ENCODE measurements at places on chromosomes 7 and 10.
A peak's percentile ranks its signal among the peaks of the same experiment; 100 is the strongest.

GRCh38 chr7:86950360-86950759, 109.1 kb downstream of the ELAPOR2 start:
- no peak for DNase-seq

- DNase-seq = no peak
These were observed 94.2 kb downstream of the LRMDA start for GRCh38 chr10:75525646-75526045.

GRCh38 chr10:112122827-112123226, 60.7 kb downstream of the GPAM start:
- DNase-seq = no peak

DNA sequence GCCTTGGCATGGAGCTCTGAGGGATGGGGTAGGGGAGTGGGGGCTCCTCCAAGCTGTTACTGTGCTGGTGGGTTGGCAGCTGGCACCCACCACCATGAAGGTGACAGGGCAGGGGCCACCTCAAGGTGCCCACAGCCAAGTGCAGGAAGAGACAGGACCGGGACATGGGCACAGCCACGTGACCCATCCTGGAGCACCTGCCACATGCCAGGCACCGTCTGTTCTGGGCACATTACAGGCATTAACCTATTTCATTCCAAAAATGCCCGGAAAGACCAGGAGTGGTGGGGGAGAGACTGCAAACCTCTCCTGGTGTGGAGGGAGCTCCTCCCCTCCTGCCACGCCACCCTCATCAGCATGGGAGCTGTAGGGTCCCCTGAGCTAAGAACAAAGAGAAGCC, 56.7 kb downstream of the CAMK2B start:
- DNase-seq = no peak

DNA sequence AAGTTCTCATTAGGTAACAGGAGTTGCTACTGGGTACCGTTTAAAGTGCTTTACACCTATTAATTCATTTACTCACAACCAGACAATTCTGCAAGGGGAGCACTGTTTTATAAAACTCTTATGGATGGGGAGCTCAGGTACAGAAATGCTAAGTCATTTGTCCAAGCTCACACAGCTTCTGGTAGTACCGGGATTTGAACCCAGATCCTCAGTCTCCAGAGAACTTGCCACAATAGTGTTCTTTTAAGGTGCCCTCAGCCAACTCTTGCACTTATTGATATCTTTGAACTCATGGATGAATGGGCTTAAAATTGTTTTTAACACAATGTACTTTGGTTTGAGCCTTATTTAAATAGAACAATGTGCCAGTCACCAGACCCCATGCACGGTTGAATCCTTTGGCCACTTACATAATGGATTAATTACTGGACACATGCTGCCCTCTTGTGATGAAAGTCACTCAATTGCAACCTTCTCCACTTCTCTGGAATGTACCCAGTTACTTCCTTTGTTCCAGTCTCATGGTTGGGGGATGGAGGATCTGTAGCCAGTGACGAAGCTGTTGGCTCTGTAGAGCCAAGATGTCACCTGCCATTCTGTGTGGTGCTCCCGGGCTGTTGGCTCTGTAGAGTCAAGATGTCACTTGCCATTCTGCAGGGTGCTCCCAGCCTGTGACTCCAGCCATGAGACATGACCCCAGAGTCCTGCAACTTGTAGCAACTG, 65.6 kb downstream of the NOD1 start:
- DNase-seq = peak; percentile 52

DNA sequence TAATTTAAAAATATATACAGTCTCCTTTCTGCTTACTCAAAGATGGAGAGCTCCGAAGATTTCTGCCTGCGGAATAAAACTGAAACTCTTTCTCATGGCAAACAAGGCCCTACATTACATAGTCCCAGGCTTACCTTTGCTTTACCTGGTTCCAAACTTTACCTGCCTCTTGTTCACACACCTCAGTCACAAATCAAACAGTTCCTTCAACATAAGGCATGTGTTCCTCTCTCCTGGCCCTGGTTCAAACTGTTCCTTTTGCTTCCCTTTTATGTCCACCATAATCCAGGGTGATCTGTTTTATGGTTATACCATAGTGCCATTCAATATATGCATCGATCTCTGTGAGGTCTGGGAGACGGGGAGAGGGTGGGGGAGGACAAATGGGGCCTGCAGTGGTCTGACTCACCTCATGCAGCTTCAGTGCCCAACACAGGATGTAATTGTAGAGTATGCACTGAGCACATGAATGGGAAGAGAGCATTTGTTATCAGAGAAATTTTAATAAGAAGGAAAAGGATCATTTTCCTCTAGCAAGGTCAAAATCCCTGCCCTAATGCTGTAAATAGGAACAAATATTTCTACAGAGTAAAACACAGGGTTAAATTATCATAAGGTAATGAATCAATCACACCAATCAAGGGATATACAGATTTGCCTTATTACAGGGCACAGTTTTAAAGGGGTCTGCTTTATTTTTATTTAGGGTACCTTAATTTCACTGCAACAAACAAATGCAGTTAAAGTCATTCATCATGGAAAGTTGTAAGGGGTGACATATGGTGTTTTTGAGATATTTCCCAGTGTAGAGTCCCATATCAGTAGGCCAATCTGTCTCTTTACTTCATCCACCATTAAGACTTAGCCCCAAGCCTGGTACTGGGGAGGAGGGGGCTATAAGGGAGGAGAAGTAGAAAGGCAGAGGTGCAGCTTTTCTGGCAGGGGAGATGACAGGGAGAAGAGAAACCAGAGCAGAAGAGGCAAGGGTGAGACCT, 88.8 kb upstream of the PDE1C start:
- no peak for DNase-seq

DNA sequence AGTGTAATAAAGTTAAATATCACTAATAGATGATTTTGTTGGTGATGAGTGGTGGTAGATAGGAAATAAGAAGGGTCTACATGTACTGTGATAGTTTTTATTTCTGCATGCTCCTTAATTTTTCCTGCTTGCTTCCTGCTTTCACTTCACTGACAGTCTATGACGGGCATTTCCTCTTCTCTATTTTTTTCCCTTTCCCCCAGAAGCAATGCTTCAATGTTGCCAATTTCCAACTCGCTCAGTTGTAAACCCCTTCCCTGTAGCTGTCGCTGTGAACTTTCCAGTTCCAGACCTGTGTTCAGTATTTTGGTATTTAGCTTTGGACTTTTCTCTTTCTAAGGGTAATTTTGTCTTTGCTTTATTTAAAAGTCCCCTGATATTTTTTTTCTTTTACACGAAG, 123.5 kb upstream of the AGR3 start:
- DNase-seq = no peak
